Gastroesophageal sphincter (tissue), 4 donors: ENCODE measurements at places on chromosomes 3 and 15. TPM values are rescaled to one million over a fixed set of nuclear protein-coding genes. Genes with fewer than 3 reads are reported as not detected.

DNA sequence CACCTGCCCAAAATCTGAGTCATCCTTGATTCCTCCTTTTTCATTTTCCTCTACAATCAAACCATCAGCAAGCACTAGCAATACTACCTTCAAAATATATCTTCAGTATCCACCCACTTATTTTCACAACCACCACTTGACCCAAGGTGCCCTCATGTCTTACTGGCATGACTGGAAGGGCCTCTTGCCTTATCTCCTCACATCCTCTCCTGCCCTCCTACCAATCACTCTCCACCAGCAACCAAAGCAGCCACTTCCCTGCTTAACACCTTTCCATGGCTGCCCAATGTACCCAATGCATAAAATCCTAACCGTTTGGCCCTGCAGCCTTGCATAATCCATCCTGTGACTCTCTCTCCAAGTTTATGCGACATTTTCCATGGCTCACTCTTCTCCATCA is 76.0 kb downstream of the MTHFS start:
- ATAC-seq = no peak

DNA sequence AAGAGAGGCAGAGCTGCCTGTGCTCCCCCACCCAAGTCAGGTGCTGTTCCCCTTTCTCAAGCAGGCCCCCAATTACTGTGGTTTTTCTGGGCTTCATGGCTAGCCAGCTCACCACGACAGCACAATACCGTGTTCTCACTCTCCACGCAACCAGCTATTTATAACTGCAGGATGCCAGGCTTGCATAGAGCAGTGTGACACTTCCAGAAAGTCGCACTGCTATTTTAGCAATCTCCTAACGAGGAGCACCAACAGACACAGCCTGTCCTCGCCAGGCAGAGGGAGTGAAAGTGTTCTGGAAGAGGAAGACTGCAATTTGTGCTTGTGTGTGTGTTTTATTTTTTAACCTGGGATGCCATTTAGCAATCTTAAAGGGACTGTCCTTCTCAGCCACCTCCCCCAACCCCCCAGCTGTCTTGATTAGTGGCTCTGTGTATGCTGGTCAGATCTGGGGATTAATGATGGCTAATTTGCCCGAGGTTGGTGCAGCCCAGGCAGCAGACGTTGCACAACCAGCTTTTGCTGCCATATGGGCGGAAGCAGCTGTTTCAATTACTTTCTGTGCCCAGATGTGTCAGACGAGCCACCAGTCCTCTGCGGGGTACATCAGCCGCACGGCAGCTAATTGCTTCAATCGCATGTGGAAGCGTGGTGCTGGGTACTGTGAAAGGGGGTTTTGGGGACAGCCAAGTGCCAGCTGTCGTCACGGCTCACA is 268.0 kb upstream of the ARRDC4 start:
- ATAC-seq = no peak

DNA sequence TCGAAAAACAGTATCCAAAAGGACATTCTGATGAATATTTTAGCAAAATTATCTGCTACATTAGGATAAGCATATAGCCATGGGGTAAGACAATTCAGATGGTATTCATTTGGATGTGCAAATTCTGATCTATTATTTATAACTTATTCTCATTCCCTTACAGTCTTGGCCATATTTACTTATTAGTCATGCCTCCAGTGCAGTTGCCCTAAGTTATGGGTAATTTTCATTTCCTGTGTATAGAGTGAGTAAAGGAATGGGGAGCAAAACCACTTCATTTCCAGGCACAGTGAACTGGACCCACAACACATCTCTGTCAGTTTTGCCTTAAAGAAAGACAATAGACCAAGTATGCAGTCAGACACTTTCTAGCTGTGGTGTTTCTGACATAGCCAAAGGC is 134.3 kb downstream of the POLQ start:
- ATAC-seq = no peak

GRCh38 chr3:147425388-147425850 is 16.3 kb downstream of the ZIC1 start:
- no peak for ATAC-seq

DNA sequence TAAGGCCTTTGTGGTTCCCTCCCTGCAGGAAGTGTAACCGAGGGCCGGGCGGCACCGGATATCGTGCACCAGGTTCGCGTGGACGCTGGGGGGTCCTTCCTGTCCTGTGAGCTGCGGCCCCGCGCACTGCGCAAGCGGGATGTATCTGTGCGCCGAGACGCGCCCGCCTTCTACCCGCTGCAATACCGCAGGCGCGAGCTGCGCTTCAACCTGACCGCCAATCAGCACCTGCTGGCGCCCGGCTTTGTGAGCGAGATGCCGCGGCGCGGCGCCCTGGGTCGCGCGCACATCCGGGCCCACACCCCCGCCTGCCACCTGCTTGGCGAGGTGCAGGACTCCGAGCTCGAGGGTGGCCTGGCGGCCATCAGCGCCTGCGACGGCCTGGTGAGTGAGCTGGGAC is 35.9 kb downstream of the SAXO2 start:
- ATAC-seq = no peak

DNA sequence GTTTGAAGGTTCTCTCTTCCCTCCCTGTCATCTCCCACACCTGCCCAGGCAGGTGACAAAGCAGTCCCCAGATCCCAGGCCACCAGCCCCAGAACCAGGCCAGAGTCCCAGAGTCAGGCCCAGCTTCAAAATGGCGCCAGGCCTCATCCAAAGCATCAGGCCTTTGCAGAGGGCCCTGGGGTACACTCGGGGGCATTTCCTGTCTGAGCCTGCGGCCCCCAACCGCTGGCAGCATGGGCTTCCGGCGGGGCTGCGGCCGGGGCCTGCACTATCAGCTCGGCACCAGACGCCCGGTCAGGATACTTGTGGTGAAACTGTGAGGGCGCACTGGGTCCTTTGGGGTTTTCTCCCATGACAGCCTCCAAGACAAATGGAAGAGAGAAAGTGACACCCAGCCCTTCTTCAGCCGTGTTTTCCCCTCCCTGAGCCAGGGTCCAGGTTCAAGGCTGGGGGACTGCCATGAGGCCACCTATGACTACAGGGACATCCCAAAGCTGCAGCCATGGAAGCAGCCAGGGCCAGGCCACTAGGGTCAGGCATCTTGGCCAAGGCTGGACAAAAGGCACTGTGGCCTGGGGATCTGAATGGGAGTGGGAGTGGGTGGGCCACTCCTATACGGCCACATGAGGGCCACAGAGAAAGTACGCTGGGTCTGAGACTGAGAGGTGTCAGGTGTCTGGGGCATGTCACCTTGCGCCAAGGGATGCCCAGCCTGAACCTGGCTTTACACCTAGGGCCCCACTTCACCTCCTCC is 33.9 kb downstream of the RPN1 start:
- no peak for ATAC-seq

GRCh38 chr3:125957674-125958510 is 11.1 kb upstream of the ROPN1B start:
- no peak for ATAC-seq

GRCh38 chr3:139521144-139521543 is 18.4 kb downstream of the RBP1 start:
- ATAC-seq = no peak

- no peak for ATAC-seq
Observed at GRCh38 chr15:35209838-35210237, 124.7 kb upstream of the NANOGP8 start.

DNA sequence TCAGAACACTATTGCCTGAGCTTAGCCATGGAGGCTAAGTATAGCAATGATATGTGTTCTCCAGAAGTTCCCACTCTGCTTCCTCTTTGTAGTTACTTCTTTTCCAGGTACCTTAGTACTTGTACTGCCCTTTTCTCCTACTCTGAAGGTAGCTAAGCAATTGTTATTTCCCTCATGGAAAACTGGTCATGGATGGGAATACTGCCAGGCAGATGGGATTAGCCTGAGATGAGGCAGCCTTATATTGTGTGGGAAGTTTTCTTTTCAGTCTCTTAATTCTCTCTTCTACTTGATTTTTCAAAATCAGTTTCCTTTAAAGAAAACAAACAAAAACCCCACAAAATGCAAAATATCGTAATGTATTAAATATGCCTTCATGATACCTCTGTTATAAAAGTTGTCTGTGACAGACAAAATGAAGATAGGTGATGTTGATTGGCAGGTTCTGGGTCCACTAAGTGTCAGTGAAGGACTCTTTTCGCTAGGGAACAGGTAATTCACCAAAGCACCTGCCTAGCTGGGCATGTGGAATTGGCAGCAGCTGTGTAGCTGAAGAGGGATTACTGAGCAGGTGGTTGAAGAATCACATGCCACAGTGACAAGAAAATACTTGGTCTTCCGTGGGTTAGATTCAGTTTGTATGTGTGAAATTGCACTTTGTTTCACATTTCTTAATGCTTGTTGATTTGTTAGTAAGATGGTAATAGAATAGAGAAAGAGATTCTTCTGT is 4.1 kb downstream of the ZNF609 start:
- no peak for ATAC-seq

DNA sequence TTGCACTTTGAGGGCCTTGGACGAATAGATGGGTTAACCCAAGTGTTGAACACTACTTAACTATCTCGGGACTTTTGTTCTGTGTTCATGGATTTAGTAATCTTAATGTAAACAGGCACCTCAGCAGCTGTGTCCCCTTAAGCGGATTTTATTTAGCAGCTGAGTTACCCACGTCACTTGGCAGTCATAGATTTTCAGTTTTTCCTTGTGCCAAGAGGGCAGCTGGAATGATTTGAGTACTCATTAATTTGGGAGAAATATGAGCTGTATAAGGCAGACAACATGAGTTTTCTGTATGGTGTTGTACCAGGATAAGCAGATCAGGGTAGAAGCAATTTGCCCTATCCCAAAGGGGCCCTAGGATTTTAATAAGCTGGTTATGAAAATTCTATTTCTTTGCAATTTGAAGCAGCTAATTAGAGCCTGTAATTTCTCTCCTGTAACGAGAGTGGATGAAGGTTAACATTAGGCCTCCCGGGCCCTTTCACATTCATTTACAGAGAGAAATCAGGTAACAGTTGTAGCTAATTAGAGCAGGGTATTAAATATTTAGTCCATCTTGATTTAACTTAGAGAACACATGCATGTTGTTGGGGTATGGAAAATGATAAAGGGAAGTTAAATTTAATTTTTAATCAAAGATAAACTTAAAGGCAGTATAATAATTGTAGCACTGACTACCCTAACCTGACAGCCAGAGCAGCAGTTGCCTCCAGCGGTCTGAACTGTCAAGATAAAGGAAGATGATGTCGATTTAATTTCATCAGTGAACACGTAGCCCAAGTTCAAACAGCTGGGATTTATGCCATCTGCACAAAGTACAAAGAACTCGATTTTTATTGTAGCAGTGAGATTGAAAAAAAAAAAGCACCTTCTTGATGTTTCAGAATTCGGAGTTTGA is 194.5 kb downstream of the LRTM1 start:
- ATAC-seq = no peak

- peak; percentile 94 for ATAC-seq
Observed at GRCh38 chr15:100721758-100722550, 119.6 kb downstream of the ASB7 start.

DNA sequence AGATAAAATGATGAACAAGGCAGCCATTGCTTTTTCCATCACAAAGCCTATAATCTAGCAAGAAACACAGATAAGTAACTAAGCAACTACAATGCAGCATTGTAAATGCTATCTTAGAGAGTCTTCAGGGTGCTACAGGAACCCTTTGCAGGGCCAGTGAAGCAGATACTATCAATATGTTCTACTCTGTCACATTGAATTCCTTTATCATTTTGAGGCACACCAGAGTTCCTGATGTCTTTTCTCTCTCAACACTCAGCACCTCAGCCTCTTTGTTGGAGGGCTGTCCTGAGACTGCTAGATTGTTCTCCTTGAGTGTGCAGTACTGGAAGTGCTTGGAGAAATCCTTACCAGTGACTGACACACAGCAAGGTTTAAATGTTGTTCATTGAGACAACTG is 107.4 kb upstream of the MRPL3 start:
- no peak for ATAC-seq

- no peak for ATAC-seq
Observed at GRCh38 chr15:73326157-73326556, 42.6 kb downstream of the HCN4 start.

DNA sequence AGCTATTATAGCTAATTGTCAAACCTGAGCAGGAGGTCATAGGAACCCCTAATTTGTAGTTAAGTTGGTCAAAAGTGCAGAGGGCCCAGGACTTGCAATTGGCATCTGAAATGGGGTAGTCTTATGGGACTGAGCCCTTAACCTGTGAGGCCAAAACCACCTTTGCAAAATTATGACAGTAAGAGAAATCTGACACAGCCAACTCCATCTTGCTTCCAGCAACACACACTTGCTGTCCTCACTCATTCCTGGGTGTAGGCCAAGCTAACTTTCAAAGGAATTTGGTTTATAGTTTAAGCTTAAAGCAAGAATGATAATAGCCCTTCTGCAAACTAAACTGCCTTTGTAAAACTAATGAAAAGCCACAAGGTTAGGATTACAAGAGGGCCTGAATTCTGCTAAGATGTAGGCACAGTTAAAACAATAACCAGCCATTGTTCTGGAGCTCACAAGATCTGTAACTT is 57.6 kb upstream of the FRMD4B start:
- no peak for ATAC-seq

GRCh38 chr15:73678498-73678897 is 5.7 kb upstream of the CD276 start:
- no peak for ATAC-seq

GRCh38 chr15:61857169-61857829 is 202.9 kb downstream of the VPS13C start:
- no peak for ATAC-seq

EIF1B gene
- total RNA-seq = 49.2 TPM

COMMD4 gene
- 54.7 TPM for total RNA-seq

TPRG1 gene
- 2.1 TPM for total RNA-seq

FANCD2OS gene
- not detected for total RNA-seq

LRRC34 gene
- total RNA-seq = 7.9 TPM

COPS2 gene
- total RNA-seq = 64.2 TPM
